ENCODE measurements at places on chromosomes 4 and X.
A peak's percentile ranks its signal among the peaks of the same experiment; 100 is the strongest.

DNA sequence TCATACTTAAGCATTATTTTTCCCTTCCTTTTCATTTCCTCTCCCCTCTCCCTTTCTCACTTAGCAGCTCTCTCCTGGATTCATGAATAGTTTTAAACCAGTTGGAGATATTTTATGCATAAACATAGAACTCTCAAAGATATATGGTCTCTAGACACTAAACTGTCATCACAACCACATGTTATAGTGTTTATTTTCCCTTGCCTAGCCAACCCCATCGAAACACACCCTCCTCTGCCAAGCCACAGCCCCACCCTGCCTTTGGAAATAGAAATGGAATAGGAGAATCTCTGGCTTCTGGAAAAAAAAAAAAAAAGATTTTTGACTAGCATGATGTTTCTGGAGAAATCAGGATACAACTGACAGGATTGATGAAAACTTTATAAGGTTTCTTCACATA is 64.8 kb upstream of the RBPJ start:
- H3K4me1 ChIP-seq = peaks cover 1% of the 10 kb centered on the region
- no peaks in the 10 kb centered on the region for H3K36me3 ChIP-seq
- no peak overlapping the region for H3K4me3 ChIP-seq
- H3K27ac ChIP-seq = no peak overlapping the region
- DNase-seq = no peak

DNA sequence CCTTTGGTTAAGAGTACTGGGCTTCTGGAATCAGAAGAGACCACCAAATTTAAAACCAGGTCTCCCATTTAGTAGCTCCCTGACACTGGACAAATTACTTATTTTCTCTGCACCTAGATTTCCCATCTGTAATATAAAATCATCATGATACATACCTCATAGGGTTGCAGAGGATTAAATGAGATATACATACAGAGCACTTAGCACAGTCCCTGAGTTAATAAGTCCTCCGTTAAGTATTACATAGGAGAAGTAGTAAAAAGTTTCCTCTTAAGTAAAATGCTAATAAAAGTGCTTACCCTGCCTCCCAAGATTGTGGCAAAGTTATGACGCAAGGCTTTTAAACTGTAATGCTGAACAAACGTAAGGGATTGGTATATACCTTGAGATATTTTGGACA is 539 bp upstream of the CHIC1 start:
- H3K27me3 ChIP-seq = no peaks in the 10 kb centered on the region
- DNase-seq = no peak
- H3K4me3 ChIP-seq = peak overlapping the region; percentile 85
- H3K36me3 ChIP-seq = peaks cover 5% of the 10 kb centered on the region
- H3K4me1 ChIP-seq = peaks cover 15% of the 10 kb centered on the region
- peak overlapping the region; percentile 96 for H3K27ac ChIP-seq

DNA sequence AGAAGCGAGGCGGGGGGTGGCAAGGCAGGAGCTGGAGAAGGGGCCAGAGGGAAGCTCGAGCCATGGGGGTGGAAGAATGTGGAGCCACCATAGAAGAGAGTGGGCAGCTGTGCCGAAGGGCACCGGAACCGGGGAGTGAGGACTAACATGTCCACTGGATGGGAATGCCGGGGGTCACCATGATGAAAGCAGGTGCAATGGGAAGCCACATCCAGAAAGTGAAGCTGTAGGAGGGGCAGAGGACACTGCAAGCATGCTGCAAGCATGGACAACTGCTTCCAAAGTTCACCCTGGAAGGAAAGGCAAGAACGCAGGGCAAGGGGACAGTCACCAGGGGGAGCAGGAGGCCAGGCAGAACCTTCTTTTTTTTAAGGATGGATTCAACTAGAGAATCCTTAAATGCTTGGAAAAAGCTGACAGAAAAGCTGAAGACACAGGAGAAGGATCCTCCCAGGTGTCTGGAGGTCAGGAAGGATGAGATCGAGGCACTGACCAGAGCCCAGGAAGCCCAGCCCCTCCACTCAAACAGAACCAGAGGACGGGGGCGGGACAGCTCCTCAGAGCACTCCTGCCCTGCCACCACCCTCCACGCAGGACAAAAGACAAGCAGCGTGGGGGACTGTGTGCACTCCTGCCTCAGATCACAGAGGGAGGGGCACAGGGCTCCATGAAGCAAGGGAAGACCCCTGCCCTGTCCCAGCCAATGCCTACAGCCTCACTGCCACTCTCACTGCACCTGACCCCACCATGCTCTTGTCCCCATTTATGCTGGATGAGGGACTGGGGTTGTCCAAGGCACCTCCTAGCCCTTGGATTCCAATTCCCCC is 169.2 kb downstream of the AFAP1 start:
- no peak overlapping the region for H3K4me3 ChIP-seq
- no peak for DNase-seq
- H3K36me3 ChIP-seq = peaks cover 11% of the 10 kb centered on the region
- H3K27ac ChIP-seq = peak overlapping the region; percentile 80
- H3K27me3 ChIP-seq = no peaks in the 10 kb centered on the region

GRCh38 chr4:162274354-162274753 is 110.6 kb upstream of the FSTL5 start:
- no peak overlapping the region for H3K27ac ChIP-seq
- no peak for DNase-seq
- H3K36me3 ChIP-seq = no peaks in the 10 kb centered on the region
